ENCODE measurements at places on chromosomes 2 and 18. TPM values are rescaled to one million over a fixed set of nuclear protein-coding genes. Genes with fewer than 3 reads are reported as not detected.

The TRIM43 gene
- not detected for total RNA-seq

The TNFRSF11A gene
- total RNA-seq, result 10.5 TPM

The DSG4 gene
- not detected for total RNA-seq

- DNase-seq, result no peak
Measured at GRCh38 chr2:171673905-171674304, 13.4 kb upstream of the DYNC1I2 start.

DNA sequence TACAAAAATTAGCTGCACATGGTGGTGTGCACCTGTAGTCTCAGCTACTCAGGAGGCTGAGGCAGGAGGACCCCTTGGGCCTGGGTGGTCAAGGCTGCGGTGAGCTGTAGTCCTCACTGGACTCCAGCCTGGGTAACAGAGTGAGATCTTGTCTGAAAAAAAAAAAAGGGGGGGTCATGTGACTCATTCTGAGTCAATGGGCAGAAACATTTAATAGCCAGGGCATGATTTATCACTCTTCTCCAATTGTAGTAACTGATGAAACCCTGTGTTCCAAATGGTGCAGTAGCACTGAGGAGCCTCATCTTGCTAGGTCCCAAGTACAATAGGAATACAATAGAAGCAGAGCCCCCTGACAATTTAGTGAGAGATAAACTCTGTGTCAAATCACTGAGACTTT is 78.9 kb upstream of the CCDC68 start:
- no peak for DNase-seq

- no peak for DNase-seq
Measured at GRCh38 chr2:23836505-23836904, 90.4 kb downstream of the ATAD2B start.

GRCh38 chr2:238152771-238153688 is 5.7 kb upstream of the ERFE start:
- DNase-seq, result no peak

DNA sequence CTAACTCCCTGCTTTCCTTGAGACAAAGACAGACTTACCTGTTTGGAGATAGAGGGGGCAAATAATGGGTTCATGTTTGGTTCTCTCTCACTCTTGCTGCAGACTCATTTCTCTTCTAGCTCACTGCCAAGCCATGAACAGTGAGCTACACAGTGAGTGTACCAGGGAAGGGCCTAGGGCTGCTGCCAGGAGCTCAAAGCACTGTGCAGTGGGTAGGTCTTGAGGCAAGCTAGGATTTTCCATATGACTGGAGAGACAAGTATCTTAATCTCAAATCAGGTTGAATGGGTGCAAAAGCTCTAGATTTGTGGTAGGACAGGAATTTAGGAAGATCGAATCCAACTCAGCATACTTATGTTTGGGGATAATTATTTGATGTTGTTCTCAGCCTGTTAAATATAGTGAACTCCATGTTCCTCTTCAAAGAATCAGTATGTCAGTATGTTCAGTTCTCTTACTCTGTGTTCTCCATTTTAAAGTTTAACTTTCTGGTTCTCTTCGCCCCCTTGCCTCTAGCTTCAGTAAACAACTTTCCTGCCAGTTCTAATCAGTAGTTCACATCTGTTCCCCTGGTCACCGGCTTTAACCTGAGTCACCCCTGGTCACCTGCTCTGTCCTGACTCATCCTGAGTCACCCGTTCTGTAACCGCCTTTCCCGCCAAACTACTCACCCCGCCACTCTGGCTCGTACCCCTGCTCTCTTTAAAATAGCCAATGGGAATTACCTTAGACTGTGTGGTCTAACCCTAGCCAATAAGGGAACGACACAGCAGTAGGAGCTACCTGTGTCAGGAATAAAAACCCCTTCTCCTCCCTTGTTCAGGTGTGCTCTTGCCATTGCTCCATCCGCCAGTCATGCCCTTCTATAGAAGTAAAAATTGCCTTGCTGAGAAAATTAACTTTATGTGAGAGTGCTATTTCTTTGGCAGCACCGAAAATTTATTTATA is 21.9 kb downstream of the SLC25A52 start:
- no peak for DNase-seq
